ENCODE measurements at places on chromosomes 1 and 21.

DNA sequence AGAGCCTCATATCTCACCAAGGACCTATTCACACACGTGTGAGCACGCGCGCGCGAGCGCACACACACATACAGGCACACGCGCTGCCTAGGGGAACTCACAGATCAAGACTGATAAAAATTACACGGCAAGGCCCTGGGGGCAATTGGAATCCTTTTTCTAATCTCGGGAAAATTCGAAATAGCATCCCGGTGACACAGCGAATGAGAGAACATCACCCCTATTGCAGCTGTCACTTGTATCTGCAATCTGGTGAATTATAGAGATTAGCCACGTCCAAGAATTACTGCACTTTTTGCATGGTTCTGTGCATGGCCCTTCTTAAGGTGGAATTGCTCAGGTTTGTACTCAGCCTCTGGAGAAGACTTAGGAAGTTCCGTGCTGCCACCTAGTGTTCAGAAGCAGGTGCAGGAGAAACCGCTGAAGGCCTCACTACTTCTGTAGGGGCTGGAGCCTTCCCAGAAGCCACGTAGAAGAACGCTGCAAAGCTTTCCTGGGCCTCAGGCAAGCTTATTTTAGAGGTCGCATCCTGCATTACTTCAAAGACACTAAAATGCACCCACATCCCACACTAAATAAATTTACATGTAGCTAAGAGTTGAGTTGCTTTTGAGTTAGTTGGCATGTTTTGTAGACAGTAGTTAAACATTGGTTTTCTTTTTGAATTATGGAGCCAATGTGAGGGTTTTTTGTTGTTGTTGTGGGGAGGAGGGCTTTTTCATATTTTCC, 229.2 kb upstream of the CAMK1G start:
- DNase-seq = no peak

DNA sequence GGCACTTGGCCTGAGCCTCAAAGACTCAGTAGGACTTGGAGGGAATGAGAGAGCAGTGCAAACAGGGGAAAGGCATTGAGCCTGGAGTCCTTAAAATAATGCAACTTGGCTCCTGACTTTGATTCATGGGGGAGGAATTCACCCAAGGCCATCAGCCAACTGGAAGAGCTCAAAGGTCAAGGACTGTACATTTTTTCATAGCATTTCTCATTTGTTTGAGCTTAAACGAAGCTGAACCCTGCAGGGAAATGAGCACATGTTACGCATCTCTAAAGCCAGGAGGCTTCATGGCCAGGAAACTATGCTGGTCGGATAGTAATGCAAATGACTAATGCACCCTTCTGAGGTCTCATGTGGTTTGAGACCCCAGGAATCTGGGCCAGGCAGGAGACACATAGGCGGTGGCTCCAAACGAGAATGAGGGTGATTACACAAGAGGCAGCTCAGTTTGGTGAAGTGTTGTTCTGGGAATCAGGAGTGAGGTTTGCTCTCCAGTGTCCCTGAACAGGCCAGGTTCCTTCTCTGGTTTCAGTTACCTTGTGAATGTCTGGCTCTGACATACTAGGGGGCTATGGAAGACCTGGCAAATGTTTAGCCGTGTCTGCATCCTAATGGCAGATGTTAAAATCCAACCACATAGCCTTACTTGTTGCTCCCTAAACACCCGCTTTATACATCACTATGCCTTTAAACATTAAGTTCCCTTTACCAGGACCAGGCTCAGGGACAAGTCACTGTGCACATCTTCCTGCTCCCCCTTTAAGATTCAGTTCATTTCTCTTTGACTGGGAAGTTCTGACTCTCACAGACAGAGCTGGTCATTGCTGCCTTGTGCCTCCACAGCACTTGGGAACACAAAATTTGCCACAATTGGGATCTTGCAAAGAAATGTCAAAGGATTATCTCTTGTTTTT, 503.9 kb upstream of the USP24 start:
- no peak for DNase-seq

GRCh38 chr21:30478004-30478403, 2.2 kb downstream of the KRTAP19-1 start:
- DNase-seq = no peak

DNA sequence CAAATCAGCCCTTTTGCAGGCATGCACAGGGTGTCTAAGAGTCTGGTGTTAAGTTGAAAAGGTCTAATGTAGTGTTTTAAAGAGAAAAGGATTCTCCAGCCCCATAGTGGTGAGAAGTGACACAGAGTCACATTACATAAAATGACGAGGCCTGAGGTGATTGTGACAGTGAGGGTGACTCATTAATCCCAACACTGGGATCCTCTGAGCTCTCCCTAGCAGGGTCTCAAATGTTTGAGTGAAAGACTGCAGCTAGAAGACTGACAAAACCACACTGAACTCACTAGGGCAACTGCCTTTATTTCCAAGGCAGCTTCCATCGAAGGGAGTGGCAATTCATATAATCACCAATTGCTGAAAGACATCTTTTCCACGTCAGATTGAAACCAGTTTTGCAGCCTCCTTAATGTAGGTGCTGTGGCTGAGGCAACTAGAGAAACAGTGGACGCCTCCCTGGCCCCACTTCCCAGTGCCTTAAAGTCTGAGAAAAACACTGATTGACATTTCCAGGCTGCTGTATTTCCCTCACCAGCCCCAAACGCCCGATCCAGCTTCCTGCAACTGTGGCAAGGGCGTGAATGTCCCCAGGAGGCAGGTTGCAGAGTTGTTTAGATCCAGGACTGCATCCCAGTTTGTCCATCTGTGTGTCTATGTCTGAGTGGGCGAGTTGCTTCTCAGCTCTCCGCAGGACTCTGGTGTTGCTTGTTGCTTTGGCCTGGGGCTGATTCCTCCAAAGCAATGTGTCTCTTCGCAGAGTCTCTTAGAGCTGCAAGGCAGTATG, 81.4 kb downstream of the RUNX1 start:
- DNase-seq = no peak

DNA sequence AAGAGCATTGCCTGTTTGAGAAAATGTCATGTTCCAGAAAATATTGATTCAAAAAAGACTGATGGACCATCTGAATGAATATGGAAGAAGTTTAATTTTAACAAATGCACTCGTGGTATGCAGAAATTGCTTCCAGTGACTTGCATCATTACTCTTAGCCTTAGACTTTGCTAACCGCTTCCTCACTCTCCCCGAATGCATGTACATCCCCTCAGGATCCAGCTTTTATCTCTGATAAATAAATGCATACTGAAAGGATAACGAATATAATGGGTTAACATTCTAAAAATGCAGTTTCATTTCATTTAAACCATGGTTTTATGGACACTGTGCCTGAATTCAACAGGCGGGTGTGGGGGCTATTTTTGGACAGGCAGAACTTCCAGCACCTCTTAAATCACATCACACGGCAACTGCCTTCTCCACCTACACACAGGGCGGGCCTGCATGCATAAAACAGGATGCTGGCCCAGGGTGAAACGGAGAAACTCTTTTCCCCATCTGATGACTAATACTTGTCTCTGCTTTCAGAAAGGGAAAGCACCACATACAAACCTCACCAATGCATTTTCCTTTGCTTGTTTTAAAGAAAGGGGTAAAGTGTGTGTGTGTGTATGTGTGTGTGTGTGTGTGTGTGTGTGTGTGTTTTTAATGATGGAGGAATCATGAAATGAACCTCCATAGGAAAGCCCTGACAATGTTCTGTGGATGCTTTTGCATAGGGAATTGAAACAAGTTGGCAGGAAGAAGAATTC, 48.7 kb downstream of the SPAG17 start:
- no peak for DNase-seq

DNA sequence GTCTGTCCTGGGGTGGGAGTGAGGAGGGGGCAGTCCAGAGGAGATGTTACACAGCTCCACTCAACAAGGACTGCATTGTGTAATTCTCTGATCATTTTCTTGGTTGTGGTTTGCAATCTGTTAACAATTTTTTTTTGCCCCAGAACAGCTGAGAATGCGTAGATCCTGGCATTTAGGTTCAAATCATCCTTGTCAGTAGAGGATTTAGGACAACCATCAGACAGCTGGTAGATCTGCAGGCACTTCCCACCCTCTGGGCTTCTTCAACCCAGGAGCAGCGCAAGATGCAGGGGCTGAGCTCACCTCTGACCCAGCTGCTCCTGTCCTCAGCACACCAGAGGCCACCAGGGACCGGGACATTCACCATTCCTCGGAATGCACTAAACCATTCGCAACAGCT, 13.5 kb downstream of the BCAR3 start:
- DNase-seq = no peak

DNA sequence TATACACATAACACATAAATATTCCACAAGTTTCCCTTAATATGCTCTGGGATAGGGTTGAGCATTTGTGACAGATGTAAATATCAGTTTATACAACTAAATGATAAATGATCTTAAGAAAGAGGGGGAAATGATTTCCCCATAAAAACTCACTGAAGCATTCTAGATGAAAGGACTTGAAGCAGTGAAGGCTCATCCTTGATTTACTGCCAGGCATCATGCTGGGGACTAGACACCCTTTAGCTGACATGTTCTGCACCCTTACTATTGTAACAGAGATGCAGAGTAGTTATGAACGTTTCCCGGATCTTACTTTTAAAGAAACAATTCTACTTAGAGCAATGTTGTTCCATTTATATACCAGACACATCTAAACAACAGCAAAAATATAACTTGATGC, 235.8 kb downstream of the PTGER3 start:
- no peak for DNase-seq

- DNase-seq = no peak
Observed at GRCh38 chr1:84365225-84366221, 32.8 kb upstream of the DNASE2B start.

DNA sequence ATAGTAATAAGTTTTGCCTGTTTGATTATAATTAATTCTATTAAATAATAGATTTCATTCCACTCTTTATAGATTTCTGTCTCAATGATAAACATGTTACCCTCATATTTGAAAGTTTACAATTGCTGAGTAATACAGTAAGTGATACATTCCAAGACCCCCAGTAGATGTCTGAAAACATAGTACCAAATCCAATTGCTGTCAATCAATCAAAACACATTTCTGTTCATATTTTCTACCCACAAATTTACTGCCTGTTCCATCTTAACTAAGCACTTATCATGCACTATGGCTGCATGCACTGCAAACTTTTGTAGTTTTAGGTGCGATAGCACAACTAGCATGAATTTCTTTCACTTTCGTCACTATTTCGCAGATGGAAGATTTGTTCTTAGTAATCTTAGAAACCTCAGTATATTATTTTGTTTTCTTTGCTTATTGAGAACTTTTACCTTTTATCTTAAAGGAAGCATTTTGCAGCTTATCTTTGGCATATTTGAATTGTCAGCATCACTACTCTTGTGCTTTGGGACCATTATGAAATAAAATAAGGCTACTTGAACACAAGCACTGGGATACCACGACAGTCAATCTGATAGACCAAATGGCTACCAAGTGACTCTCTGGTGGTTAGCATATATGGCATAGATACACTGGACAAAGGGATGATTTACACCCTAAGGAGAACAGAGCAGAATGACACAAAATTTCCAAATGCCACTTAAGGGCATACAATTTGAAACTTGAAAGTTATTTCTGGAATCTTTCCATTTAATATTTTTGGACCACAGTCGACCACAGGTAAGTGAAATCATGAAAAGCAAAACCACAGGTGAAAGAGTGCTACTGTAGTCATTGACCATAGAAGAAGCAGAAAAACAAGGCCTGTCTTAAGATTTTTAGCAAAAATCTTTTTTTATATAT, 67.6 kb downstream of the RGS13 start:
- DNase-seq = no peak

GRCh38 chr1:23481026-23481597, 2.9 kb downstream of the ASAP3 start:
- DNase-seq = no peak
